ENCODE measurements at places on chromosomes 7 and 10.

DNA sequence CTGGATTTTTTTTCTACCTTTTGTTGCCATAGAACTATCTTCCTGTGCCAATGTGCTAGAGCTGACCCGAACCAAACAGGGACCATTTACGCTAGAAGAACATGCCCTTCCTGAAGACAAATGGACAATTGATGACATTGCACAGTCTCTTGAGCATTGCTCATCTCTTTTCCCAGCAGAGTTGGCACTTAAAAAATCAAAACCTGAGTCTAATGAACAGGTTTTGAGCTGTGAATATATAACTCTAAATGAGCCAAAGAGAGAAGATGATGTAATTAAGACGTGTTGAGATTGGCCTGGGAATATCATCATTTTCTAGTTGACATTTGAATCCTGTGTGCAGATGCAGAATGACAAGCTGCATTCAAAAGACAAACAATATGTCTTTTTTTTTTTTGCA is 37.1 kb downstream of the TRUB1 start:
- DNase-seq = no peak

DNA sequence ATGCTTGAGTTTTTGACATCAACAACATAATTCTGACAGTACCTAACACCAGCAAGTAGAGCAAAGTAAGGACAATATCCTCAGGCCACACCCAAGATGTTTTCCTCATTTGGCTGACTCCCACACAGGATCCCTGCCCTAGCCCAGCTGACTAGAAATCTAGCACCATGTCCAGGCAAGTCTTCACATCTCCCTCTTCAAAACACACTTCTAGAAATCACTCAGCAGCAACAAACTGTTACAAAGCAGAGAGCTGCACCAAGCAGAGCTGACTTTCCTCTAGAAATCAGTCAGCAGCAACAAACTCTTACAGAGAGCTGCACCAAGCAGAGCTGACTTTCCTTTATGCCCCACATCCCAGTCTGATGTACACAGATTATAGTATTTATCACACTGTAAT is 7.7 kb downstream of the TMEM168 start:
- DNase-seq = no peak

DNA sequence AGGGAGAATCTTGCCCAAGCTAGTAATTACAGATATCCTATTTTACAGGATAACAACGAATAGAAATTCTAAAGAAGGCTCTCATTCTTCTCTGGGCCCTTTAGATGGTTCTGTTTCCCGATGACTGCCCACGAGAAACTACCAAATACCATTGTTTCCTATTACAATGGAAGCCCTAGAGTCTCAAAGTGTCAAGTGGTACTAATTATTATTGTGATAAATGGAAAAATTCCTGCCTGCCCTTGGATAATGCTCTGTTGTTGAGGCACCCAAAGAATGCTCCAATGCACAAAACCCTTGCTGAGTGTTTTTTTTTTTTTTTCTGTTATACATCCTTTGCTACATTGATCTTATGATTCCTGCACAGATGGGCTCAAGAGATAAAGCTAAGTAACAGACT is 504.5 kb downstream of the XPNPEP1 start:
- DNase-seq = no peak

- DNase-seq = peak; percentile 17
These were observed 44.4 kb upstream of the TOMM7 start for GRCh38 chr7:22867003-22867402.

DNA sequence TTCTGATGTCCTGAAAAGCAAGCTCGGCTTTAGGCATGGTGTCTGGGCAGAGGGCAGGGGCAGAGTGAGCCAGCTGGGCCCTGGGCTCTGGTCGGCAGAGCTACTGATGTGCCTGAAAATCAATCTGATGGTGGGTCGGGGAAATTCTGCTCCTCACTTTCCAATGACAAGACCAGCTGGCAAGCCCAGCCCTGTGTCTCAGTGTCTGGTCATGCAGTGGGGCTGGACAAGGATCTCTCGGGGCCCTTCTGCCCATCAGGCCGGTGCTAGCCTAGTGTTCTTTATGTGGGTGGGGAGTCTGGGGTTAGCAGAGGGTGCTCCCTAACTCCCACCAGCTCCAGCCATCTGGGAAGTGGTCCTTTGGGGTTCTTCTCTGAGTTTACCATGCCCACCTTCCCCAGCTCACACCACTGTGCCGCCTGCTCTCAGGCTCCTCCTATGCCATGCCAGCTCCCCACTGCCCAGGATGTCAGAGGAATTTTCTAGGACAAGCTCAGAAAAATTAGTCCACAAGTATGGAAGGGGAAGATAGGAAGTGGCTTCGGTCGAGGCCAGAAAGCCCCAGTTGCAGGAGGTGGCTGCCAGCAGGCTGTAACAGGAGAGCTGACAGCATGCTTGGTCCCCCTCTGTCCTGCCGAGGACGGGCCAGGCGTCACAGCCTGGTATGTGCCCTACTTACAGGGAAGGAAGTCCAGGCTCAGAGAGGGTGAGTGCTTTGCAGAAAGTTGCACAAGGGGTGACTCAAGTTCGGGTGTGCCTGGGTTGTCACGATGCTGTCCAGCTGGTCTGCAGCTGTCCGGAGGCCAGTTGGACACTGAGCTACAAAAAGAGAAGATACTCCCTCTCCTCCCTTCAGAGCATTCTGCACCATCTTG is 135.2 kb downstream of the ADCY1 start:
- DNase-seq = no peak

- no peak for DNase-seq
These were observed 47.7 kb downstream of the LYZL2 start for GRCh38 chr10:30581779-30582380.

DNA sequence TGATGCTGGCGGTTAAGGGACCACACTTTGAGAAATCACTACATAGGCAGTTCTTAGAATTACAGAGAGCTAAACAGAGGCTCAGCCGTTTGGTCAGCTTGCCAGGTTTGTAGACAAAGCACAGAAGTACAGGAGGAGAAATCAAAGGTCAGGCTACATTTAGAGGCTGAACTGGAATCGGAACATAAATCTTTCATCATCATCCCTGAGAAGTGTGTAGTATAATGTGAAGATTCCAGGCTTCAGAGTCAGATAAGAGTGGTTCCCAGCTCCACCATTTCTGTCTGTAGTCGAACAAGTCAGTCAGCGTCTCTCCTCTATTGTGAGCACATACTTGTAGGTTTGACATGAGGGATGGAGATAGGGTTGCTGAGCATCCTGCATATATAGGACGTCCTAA is 18.9 kb downstream of the CDK1 start:
- no peak for DNase-seq

- DNase-seq = no peak
These were observed 65.2 kb upstream of the FAM20C start for GRCh38 chr7:127064-127598.

DNA sequence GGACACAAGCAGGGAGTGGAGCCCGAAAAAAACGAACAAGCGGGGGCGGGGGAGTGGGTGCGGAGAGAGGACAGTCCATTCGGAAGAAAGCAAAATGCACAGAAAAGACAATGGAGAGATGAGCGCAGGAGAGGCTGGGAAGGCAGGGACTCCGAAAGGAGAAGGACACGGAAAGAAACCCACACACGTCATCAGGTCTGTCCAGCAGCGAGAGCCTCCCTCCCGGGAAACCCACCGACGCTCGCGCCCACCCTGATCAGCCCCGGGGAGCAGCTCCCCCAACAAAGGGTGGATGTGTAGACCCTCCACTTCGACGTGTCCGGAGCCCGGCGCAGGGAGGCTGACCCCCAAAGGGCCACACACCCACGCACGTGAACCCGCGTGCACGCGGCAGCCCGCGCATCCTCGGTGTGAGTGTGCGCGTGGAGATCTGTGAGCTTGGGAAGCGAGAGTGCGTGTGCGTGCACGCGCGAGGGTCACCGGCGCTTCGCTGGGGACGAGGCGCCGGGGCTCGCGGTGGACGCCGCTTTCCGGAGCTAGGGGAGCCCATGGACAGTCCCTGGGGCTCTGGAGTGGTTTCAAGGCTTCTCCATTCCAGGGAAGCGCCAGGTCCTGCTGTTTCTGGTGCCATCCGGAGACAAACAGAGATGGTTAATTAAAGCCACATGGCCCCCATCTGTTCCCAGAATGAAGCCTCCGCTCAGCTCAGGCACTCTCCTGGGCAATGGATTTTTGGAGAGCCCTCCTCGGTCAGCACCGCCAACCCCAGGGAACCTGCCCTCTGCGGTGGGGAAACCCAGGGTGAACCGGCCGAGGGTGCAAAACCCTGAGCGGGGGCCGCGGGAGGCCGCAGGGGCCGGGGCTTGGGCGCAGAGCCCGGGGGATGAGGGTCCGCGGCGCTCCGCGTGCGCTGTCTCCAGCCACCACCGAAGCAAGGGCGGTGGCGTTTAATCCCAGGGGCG is 916 bp downstream of the LAMB1 start:
- no peak for DNase-seq

DNA sequence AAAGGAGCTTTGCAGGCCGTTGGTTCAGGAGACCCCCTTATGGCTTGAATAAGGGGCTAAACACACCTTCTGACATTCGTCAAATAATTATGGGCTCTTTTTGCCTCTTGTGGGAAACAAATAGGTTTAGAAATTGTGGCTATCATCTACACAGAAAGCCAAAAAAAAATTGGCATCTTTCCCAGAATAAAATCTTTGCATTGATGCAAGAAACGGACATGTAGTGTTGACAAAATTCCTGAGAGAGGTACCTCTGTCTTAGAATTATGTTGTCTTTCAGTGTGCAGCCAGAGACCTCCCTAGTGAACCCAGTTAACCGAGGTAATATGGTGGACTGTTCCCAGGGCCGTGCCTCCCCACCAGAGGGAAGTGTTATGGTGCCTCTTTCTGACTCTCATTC is 283.9 kb downstream of the SDHAF3 start:
- no peak for DNase-seq

GRCh38 chr10:107727767-107728317 is 563.3 kb upstream of the SORCS1 start:
- no peak for DNase-seq

GRCh38 chr10:125846894-125847293 is 23.5 kb downstream of the BCCIP start:
- no peak for DNase-seq

DNA sequence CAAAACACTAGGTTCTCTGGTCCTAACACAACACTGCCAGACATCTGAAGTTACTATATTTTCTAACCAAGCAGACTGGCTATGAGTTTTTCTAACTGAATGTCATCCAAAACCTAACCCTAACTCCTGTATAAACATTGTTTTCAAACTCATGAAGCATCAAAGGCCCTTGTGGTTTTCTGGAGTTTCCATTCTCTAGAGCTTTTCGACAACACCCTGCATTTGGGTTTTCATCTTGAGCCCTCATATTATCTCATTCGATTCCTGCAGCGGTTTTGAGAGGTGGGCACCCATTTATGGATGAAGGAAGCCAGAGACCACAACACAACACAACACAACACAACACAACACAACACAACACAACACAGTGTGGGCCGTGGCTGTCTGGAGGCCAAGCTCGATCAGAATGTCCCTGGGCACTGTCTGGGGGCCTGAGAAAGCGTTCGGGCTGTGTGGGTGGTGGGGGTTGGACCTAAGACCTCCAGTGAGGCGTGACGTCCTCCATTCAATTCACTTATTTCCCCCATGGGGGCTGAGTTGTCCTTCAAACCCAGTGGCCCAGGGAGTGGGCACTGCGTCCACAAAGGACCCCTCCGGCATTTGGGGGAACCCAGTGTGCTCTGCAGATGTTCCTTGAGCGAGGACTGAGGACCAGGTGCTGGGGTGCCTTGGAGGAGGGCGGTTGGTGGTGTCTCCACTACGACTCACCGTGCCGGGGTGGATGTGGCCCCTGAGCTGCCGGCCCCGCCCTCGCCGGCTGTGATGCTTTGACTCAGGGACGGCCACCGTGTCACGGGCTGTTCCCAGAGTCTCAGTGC is 490.4 kb downstream of the DNAJB6 start:
- no peak for DNase-seq

DNA sequence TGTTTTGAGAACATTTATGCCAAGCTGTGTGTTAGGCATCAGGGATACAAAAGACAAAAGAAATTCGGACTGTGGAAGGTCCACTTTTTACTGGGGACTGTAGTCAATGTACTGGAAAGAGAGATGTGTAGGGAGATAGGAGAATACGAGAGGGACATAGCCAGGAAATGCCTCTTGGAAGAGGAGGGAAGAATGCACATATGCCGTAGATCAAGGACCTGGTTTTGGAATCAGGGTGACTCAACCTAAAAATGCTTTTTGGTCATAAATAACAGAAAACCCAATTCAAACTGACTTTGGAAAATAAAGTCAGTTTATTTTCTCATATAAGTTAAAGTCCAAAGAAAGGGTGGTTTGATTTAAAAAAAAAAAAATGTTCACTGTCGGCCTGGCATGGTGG is 140.3 kb upstream of the TCF7L2 start:
- DNase-seq = no peak

- no peak for DNase-seq
These were observed 343.8 kb downstream of the KCNMA1 start for GRCh38 chr10:77293773-77294172.

Measured in urinary bladder (tissue), 4 donors.